ENCODE measurements at places on chromosomes 4 and X. TPM values are rescaled to one million over a fixed set of nuclear protein-coding genes. Genes with fewer than 3 reads are reported as not detected.

Gene MAGEC3
- not detected for total RNA-seq

Gene BTK
- total RNA-seq = 0.09 TPM

Gene CENPVL3
- total RNA-seq = 3.3 TPM

Gene SGMS2
- 9.7 TPM for total RNA-seq

Gene CT47B1
- total RNA-seq = not detected

Gene GPC3
- total RNA-seq = 106 TPM

Gene FHIP1A
- 28.2 TPM for total RNA-seq

Gene VAMP7
- total RNA-seq = 23.7 TPM

Gene S100P
- not detected for total RNA-seq

Gene GC
- not detected for total RNA-seq

Gene CABS1
- total RNA-seq = 0.15 TPM

Gene RBM46
- 0.33 TPM for total RNA-seq

Gene FAM47E
- total RNA-seq = 1.0 TPM

Gene DOK7
- 0.26 TPM for total RNA-seq

Gene F9
- not detected for total RNA-seq

Gene SASH3
- not detected for total RNA-seq

Gene NEUROG2
- not detected for total RNA-seq

Gene SLC9B2
- 6.8 TPM for total RNA-seq

Gene FAT4
- total RNA-seq = 6.9 TPM

Gene ADGRA3
- 54.4 TPM for total RNA-seq

Gene ZAR1
- 0.61 TPM for total RNA-seq

Gene GSX2
- not detected for total RNA-seq

Gene LGI2
- total RNA-seq = 1.4 TPM

Gene NWD2
- not detected for total RNA-seq

Gene TMSB15C
- total RNA-seq = 1.8 TPM

Gene CXorf65
- total RNA-seq = not detected

Gene ENPEP
- 0.83 TPM for total RNA-seq

Gene SLC6A14
- not detected for total RNA-seq

Gene NDUFB11
- 100 TPM for total RNA-seq

Gene OTC
- total RNA-seq = not detected

Gene SPANXD
- total RNA-seq = not detected

Gene SAGE1
- total RNA-seq = not detected

Gene NUDT10
- 11.9 TPM for total RNA-seq

Gene RTL5
- total RNA-seq = 1.2 TPM

Gene CT45A3
- not detected for total RNA-seq

Gene HS3ST1
- total RNA-seq = 0.04 TPM

Gene UGT8
- 13.6 TPM for total RNA-seq

Gene NPNT
- total RNA-seq = 0.37 TPM

Gene CSAG3
- total RNA-seq = not detected

Gene FAM236B
- not detected for total RNA-seq

Gene TMEM154
- total RNA-seq = 0.77 TPM

Gene ZNF630
- total RNA-seq = 1.5 TPM

Gene TMPRSS11A
- not detected for total RNA-seq

Gene HMGB3
- 366 TPM for total RNA-seq

Gene CTAG1A
- not detected for total RNA-seq

Gene ABLIM2
- total RNA-seq = 0.90 TPM

Gene SMIM10
- total RNA-seq = 1.1 TPM

Gene FGFBP2
- not detected for total RNA-seq

Gene PAGE5
- not detected for total RNA-seq

Gene ZNF732
- total RNA-seq = 13.4 TPM

Gene CFAP47
- 0.09 TPM for total RNA-seq

Gene PCSK1N
- 3.9 TPM for total RNA-seq

Gene CXorf51B
- not detected for total RNA-seq

Gene GAB3
- 0.42 TPM for total RNA-seq

Gene SORBS2
- 8.8 TPM for total RNA-seq

Gene EXOC1L
- total RNA-seq = not detected

Gene GNRHR
- total RNA-seq = not detected

Gene CD40LG
- not detected for total RNA-seq

Measured in H9 (cell line).